Activated gamma-delta T cell treated with Interleukin-2 at 50 U/mL for 16 hours (primary cell): ENCODE measurements at places on chromosomes 16 and 17.
A peak's percentile ranks its signal among the peaks of the same experiment; 100 is the strongest.

GRCh38 chr17:62723842-62724241 is 84.3 kb downstream of the MARCHF10 start:
- DNase-seq = no peak

DNA sequence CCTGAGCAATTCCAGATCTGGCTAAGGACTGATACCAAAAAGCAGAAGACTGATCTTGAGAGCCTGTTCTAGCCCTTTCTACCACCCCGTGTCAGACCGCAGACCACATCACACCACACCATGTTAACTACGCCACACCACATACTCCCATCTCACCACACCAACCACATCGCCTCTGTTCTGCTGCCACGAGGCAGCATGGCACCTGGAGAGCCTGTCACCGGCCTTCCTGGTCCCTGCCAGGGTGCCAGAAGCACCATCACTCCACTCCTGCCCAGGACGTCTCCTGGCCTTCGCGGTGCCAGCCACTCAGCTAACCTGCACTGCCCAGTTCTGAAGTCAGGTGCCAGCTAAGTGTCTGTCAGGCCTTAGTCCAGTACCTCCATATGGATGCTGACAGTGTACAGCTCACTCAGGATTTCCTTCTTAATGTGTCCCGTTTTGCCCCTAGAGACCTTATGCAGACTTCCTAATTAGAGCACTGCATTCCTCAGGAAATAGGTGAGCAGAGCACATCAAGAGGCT is 37.2 kb upstream of the BCAR1 start:
- peak; percentile 53 for DNase-seq

- peak; percentile 19 for DNase-seq
Observed at GRCh38 chr17:49031965-49032928, 35.1 kb downstream of the IGF2BP1 start.

- no peak for DNase-seq
Observed at GRCh38 chr16:79437764-79438751, 162.5 kb downstream of the MAF start.

- no peak for DNase-seq
Observed at GRCh38 chr17:49370971-49371834, 9.2 kb upstream of the ZNF652 start.

GRCh38 chr17:64608571-64608981 is 53.5 kb downstream of the SMURF2 start:
- no peak for DNase-seq

DNA sequence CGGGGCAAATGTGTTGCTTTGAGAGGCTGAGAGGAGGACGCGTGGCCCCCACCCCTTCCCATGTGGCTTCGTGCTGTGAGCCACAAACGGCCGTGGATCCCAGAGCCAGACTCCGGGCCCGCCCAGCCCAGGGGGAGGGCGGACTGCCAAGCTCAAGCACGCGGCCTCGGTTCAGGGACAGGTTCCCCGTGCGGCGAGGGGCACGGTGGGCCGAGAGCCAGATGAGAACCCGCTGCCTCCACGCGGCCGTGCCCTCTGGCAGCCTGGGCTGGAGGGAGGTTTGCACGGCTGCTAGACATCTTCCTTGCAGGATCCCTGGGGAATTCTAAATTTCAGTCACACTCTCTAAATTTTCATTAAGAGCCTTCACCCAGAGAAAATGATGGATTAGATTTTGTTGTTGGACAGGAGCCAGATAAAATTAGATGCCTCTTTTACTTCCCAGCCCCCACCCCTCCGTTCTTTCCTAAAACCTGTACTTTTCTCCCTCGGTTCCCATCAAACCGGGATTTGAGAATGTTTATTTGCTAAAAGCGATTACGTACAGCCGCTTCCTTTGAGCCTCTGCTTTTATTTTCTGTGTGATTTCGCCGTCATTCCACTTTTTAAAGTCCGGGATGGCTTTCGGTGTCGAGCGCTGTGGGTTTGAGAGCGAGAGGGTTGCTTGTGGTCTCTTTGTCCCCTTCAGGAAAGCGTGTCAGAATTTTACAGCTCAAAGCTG is 25.0 kb upstream of the GNG13 start:
- no peak for DNase-seq

GRCh38 chr17:2435181-2435741 is 34.4 kb upstream of the MNT start:
- DNase-seq = no peak

DNA sequence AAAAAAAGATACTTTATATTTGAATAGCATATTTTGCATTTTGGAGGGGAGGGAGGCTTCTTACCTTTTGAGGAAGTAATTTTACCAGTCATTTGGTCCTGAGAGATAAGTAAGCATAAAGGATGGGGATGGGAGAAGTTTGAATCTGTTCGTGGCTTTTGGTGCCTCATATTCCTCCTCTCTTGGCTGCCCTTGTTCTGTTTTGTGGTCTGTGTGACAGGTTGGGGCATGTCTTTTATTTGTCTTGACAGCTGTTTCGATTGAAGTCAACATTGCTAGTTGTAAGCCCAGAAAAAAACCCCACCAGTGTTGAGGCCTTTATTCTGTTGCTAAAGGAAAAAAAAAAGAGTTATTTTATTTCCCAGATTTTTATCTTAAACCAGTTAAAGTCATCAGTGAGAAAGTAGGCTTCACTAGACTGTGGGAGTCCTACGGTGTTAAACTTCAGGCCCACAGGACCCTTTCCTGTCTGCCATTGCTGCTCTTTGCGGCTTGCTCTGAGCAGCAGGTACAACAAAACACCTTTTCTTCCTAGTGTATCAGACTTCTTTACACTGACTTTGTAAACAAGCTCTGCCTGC is 11.4 kb downstream of the SLC7A6 start:
- DNase-seq = peak; percentile 46

DNA sequence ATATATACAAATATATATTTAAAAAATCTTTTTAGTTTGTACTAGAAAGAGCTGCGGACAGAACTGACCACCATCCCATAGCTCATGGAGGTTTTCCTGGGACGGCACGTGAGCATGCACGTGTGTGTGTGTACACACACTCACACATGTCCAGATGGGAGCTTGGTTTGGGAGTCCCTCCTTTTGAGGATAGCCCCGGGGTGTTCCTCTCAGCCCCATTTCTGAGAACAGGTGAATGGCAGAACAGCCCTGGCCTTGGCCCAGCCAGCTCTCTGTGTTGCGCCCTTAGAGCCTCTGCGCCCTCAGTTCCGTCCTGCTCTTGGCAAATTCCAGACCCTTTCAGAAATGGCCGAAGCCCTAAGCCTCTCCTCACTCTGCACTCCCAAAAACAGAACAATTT is 70.1 kb downstream of the AMFR start:
- peak; percentile 0 for DNase-seq

DNA sequence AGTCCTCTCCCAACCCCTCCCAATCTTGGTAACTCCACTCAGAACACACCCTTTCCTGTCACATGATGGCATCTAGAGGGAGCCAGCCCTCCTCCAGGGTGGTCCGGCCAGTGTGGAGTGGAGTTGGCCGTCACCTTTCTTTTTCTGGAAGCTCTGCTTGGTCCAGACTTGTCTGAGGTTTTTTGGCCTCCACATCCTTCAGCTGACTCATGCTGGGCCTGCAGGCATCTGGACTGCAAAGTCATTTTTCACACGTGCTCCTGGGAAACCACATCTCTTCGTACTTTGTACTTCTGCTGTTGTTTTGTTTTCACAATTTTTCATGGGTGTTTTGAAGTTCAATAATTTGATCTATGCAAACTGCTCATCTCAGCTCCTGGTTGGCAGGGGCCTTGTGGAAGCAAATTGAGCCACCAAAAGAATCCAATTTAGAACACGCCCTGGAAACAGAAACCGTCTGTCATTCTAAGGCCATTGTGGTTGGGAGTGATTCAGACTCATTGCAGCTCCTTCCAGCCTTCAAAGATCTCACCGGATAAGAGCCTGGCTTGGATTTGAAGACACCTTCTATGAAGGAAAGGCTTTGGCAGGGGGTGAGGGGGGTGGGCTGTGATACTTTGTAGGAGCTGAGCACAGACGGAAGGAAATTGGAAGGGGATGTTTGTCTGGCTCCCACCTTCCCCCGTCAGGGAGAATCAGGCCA is 42.4 kb upstream of the NF1 start:
- no peak for DNase-seq

DNA sequence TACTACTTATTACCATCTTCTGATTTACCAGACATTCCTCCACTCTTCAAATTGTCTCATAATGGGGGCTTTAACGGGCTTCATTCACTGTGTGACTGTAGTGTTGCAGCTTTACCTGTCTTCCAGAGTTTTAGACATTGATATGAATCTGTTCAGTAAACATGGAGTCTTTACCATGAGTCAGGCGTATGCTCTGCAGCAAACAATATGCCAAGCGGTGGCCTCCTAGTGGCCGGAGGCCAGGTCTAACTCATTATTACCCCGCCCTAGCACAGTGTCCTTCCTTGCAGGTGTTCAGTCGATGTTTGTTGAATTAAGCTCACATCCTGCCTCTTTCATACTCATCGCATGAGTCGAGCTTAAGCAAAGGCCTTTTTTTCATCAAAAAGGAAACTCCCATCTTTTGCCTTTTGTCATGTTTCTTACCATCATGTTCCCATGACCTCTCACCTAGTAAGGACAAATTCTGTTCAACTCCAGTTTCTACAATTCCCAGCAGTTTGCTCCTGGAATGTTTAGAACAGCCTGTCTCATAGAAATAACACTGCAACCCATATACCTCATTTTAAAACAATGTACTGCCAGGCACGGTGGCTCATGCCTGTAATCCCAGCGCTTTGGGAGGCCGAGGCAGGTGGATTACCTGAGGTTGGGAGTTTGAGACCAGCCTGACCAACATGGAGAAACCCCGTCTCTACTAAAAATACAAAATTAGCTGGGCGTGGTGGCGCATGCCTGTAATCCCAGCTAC is 39.4 kb downstream of the TUBD1 start:
- peak; percentile 16 for DNase-seq

DNA sequence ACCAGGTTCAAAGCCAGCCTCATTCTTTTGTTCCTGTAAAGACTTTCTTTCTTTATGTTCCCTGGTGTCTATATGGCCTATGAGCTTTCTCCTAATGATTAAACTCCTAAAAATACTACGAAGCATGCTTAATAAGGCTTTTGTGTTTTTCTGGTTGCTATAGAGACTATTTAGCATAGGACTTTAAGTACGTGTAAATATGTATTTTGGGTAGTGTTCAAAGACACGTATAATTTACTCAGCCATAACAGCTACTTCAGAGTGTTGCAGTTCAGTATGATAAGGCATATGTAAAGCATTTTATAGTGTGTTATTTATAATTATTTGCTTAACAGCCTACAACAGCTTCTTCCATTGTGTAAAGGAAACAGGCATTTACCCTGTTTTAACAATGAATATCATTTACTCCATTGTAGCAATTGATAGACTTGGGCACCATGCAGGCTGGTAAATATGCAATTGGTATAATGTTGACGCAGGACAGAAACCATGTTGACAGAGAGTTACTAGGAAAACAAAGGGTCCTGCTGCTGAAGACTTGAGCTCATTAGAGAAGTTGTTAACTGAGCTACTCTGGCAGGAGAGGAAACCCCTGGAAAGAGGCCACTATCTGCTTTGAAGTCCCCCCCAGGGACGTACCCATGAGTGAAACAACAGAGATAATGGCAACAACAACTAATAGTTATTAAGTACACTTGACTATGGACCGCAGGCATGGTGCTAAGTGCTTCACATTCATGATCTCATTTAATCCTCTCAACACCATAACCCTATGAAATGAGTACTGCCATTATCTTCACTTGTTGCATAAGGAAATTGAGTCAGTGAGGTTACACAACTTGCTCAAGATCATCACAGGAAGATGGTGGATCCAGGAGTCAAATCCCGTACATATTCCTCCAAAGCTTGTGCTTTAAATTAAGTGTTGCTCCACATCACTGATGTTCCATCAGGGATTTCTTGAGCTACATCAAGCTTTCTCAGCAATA is 342.2 kb upstream of the DYNLRB2 start:
- no peak for DNase-seq

GRCh38 chr16:1297018-1297696 is 12.3 kb upstream of the UBE2I start:
- no peak for DNase-seq

GRCh38 chr17:41913798-41914197 is 5.0 kb downstream of the ACLY start:
- DNase-seq = no peak

- DNase-seq = no peak
Observed at GRCh38 chr17:76642994-76643393, 563 bp downstream of the ST6GALNAC1 start.

GRCh38 chr17:55198690-55199370 is 65.9 kb upstream of the HLF start:
- no peak for DNase-seq

- DNase-seq = no peak
Observed at GRCh38 chr16:67931712-67932461, at the start of gene CTRL. CTRL (minus strand) TSS chr16:67931862; CDS start chr16:67931852, 10 bp downstream.

DNA sequence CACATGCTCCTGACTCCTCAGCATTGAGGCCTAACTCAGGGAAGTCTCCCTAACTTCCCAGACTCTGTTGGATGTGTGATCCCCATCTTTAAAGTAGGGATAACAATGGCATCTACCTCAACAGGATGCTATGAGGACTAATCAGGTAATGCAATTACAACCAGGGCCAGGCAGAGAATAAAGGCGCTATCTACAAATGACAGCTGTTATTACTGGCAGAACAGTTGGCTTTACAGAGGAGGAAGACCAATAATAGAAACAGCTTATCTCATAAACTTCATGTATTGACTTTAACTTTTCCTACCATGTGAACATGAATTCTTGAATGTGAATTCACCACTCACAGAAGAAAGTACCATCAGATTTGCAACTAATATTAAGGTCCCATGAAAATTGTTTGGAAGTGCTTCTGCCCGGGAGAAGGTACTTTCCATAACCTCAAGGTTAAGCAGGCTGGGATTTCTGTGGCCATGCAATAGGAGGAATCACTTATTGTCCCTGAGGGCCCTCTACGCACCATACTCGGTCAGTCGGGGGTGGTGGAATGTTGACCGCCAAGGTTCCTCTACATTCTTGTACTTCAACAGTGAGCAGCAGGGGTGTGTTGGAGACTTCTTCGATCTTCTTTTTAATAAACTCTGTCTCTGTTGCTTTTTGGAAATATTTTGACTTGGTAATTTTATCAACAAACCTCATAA is 22.6 kb upstream of the ERN1 start:
- DNase-seq = no peak

DNA sequence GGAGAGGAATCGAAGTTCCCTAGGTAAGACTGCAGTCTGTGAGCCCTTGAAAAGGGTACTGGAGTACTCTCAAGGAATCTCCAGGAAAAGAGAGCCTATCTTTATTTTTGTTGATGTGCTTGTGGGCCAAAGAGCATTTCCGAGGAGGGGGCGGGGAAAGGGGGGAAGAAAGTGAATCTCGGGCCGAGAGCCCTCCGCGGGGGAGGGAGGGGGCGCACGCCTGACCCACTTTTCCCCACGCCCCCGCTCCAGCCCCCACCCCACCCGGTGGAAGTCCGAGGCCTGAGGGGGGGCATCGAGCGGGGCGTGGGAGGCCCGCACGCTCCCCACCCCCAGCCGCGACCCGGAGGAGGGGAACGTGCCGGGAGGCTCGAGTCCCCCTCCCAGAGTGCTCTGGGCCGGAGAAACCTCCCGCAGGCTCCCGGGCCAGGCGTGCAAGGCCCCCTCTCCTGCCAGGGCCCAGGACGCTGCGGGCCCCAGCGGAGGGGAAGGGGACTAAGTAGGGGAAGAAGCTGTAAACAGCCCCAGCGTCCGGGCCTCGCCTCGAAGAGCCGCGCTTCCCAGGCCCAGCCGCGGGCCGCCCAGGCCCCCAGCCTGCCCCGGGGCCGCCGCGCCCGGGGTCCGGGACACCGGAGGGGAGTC is 444 bp downstream of the HELZ start:
- peak; percentile 9 for DNase-seq
